ENCODE measurements at places on chromosomes 2 and 18.

- no peak for DNase-seq
Observed at GRCh38 chr2:64120928-64121327, 23.3 kb downstream of the PELI1 start.

GRCh38 chr2:172215936-172216335, 113.2 kb upstream of the DLX2 start:
- DNase-seq, result no peak

DNA sequence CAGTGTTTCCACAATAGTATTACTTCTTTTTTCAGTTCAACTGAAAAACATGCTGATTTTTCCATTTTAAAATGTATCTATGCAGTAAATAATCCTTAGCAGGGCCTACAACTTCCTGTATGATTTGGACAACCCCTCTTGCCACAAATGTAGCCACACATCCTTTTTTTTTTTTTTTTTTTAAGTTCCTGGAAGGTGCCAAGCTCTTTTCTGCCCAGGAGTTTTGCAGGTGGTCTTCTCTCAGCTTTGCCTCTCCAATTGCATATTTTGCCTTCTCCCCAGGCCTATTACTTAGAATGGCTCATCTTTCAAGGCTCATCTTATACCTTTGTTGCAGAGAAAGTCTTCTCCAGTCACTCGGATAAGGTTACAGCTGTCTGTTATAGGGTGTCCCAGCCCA, 11.6 kb downstream of the KLHL14 start:
- DNase-seq, result no peak

GRCh38 chr2:167651406-167652151, 595.8 kb downstream of the STK39 start:
- no peak for DNase-seq

DNA sequence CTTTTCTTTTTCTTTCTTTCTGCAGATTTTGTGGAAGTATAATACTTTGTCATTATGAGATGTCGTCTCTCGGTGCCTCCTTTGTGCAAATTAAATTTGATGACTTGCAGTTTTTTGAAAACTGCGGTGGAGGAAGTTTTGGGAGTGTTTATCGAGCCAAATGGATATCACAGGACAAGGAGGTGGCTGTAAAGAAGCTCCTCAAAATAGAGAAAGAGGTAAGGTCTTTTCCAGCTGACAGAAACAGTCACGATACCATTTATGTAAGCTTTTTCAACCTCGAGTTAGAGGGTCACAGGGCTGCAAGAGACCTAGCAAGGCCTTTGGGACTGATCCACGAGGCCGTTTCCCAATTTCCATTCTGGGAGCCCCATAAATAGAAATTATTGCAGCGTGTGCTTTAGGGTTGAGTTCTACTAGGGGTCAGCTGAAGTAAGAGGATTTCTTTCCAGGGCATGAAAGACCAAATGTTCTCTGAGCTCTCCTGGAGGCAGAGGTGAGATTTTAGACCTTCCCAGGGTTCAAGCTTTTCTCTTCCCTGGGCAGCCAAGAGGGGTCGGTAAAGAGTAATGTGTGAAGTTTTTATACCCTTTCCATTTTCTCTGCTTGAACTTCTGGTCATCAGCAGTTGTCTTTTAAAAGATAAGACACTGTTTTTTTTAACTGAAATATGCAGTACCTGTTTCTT, 15.5 kb downstream of the MAP3K20 start:
- no peak for DNase-seq

DNA sequence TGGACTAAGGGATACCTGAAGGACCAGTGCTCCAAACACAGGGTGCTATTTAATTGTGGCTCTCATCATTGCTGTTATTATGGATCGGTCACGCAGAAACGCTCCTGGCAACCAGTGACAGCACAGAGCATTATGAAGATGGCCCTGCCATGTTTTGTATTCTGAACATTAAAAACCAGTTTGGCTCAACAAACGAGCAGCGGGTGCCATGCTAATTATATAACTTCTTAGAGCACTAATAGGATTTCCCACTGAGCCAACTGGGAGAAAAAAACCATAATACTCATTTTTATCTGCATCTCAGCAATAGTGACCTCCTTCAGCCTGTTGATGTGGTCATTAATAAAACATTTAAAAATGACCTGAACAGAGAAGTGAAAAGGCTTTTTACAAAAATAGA, 212.8 kb downstream of the STK39 start:
- no peak for DNase-seq

GRCh38 chr2:106159866-106160785, 34.0 kb downstream of the UXS1 start:
- DNase-seq, result no peak

GRCh38 chr2:66435549-66435875, 587 bp downstream of the MEIS1 start:
- DNase-seq, result no peak

- no peak for DNase-seq
Observed at GRCh38 chr2:86323273-86324021, 14.0 kb downstream of the REEP1 start.

- DNase-seq, result no peak
Observed at GRCh38 chr2:132915812-132916549, 246.0 kb upstream of the LYPD1 start.

DNA sequence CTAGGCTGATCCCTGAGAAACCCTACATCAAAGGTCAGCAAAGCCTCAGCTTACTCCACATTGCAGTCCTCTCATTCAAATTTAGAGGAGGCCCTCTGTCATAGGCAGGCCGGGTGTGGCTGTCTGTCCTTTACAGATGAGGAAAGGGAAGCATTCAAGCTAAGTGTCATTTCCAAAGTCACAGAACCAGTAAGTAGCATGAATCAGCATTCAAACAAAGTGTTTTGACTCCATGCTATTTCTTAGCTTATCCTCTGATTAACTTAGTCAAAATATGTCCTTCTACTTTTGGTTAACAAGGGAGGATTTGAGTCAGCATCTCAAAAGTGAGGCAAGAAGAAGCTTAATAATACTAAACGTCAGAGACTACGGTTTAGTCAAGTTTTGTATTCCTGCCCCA, 409.0 kb upstream of the POU3F3 start:
- no peak for DNase-seq

GRCh38 chr2:45331410-45331786, 279.7 kb downstream of the SRBD1 start:
- DNase-seq, result no peak

GRCh38 chr2:67834482-67834881, 228.3 kb downstream of the C1D start:
- DNase-seq, result no peak

DNA sequence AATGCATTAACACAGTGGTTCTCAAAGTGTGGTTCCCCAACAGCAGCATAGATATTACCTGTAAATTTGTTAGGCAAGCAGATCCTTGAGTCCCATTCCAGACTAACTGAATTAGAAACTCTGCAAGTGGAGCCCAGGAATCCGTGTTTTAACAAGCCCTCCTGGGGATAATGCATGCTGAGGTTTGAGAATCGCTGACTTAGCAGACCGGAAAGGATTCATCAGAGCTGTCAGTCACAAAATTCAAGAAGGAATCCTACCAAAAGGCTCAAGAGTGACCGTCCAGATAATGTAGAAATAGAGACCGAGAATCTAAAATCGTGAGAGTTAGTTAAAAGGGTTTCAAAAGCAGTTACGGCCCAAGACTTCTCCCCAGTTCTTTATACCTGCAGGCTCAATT, 66.9 kb downstream of the LOXHD1 start:
- no peak for DNase-seq

- DNase-seq, result peak; percentile 50
Observed at GRCh38 chr2:222424276-222424728, at the start of gene SGPP2. SGPP2 (plus strand) TSS chr2:222424543; CDS start chr2:222424603, 60 bp downstream.

DNA sequence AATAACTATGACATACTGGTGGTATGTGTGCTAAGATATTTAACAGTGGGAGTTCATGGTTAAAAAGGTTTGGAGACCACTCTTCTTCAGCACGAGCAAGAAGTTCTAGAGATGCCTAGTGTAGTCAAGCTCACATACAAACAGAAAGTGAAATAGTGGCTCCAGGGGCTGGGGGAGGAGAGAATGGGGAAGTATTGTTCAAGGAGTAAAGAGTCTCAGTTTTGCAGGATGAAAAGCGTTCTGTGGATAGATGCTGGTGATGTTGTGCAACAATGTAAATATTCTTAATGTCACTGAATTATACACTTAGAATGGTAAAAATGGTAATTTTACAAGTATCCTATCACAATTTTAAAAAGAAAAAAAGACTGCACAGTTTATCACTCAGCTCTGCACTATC, 29.0 kb upstream of the EPAS1 start:
- no peak for DNase-seq

GRCh38 chr18:76757335-76757734, 65.0 kb upstream of the ZNF236 start:
- DNase-seq, result no peak

DNA sequence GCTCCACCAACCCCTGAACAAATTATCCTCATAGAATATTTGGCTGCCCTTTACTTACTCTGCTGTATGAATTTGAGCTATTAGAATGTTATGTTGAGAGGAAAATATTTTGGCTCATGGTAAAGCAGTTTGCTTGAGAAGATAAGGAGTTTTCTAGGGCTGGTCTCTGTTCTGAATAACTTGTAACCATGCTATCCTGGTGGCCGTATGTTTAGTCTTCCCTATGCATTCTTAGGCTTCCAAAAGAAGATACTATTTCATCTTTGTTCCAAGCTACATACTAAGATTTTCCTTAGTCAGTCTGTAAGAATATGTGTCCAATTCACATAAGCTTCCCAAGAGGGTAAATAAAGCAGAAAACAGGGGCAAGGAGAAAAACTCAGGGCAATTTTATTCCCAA, 1105.1 kb upstream of the PIK3C3 start:
- DNase-seq, result no peak

DNA sequence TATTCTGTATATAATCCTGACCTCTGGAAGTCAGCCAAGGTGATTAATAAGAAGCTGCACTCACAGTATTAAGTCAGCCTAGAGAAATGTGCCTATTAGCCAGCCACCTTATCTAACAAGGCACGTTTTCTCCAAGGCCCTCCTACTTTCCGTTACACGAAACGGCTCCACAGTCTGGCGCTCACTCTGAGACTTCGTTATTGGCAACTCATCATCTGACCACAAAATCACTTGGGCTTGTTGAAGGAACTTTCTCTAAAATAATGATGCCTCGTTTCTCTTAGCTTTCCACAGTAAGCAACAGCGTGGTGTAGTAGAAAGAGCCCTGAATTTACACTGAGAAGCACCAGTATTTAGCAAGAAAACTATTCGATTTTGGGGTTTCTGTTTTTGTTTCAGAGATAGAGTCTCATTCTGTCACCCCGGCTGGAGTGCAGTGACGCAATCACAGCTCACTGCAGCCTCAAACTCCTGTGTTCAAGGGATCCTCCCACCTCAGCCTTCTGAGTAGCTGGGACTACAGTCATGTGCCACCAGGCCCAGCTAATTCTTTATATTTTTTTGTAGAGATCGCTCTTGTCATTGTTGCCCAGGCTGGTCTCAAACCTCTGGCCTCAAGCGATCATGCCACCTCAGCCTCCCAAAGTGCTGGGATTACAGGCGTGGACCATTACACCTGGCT, 53.6 kb upstream of the SLC14A1 start:
- DNase-seq, result no peak

DNA sequence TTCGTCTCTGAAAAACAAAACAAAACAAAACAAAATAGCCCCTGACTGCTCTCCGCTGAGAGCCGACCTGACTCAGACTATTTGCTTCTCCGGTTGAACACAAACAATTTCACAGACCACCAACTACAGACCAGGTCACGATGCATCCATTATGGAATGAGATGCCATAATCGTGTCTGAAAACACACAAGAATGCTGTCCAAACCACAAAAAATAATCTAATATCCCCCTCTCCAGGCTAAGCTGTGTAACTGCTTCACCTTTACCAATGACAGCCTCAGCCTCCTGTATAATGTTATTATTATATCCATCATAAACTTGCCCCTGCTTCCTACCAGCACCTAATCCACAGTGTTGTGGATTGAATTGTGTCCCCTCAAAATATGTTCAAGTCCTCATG, 114.7 kb downstream of the DNAH6 start:
- no peak for DNase-seq

GRCh38 chr2:136057023-136057801, 60.7 kb downstream of the CXCR4 start:
- no peak for DNase-seq

- no peak for DNase-seq
Observed at GRCh38 chr18:43405097-43405496, 127.8 kb upstream of the SYT4 start.

GRCh38 chr2:120223034-120223912, at the start of gene TMEM185B:
TMEM185B (minus strand) TSS chr2:120223400; CDS start chr2:120222976, 424 bp downstream.
- DNase-seq, result peak; percentile 88

DNA sequence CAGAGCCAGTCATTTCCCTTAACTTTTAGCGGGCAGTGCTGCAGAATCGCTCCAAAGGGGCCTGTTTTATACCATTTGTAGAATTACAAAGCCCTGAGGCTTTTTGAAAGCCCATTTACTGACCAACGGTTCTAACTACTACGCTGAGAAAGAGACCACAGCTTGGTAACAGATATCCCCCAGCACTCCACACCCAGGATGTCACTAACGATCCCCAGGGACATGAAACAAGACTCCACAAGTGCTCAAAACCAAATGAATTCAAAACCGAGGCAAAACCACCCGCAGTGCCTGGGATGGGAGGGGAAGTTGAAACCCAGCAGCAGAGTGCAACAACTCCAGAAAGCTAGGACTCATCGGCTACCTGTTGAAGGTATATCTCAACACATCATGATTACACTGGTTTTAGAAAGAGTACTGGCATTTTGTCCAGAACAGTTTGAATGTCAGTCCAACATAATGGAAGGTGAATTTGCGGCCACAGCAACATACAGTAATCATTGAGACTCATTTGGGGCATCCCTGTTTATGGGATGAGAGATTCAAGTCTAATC, 33.6 kb upstream of the LRP2 start:
- no peak for DNase-seq

GRCh38 chr18:51617167-51617566, 419.7 kb upstream of the MEX3C start:
- no peak for DNase-seq

DNA sequence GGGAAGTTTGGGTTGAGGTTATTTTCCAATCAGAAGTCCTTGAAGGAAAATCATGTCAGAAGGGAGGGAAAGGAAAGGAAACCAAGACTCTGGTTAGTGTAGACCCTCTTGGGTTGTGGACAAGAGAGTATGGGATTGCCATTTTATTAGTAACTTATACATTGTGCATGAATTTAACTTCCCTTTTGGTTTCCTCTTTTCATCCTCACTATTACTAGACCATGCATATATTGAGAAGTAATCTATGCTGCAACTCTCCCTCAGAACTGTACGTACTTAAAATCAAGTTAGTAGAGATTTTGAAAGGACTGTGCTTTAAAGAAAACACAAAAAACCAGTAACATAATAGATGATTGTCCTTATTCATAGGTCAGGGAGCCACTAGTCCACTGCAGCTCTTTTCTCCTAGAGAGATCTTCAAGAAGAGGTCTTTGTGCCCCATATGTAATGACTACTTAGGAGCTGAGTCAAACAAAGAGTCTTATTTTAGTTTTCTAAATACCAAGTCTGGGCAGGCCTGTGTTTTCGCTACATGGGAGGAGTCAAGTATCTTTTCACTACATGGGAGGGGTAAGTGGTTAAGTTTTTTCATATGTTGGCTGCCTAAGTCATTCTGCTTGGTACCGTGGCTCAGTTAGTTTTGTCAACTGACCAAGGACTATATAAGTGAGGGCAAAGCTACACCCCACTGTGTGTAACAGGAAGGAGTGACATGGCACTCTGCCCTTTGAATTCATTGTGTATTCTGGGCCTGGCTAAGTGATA, 25.2 kb upstream of the FAM117B start:
- no peak for DNase-seq
